Kidney (tissue), 22 donors: ENCODE measurements at places on chromosomes 2 and 18.
A peak's percentile ranks its signal among the peaks of the same experiment; 100 is the strongest.

DNA sequence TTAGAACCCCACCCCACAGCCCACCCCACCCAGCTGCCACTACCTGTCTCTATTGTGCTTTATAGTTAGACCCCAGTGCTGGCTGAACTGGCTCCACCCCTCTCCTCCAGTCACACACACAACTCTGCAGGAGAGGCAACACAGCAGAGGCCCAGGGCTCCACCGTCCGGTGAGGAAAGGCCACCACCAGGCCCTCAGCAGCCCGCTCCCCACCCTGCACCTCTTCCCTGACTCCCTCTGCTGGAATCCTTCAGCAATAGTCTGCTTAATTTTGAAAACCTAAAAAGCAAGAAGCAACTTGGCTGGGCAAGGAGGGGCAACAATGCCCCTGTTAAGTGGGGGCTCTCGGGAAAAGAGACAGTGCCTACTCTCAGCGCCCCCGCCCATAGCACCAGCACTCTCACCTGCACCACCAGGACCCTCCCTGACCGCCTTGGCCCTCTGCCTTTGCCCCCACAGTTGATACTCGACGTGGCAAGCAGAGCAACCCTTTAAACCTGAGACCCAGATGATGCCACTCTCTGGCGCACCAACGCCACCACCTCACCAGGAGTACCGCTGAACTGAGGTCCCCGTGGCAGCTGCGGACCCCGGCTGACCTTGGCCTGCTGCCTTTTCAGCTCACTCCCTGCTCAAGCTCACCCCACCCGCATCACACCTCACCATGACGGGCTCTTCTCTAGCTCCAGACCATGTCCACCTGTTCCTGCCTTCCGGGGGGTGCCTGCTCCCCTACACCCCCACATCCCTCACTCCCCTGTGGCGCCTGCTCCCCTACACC is 45.7 kb downstream of the NDUFA10 start:
- no peak for DNase-seq

- peak; percentile 29 for DNase-seq
Observed at GRCh38 chr18:12376034-12376753, 833 bp downstream of the AFG3L2 start.

- peak; percentile 42 for DNase-seq
Observed at GRCh38 chr18:9673296-9674251, 34.5 kb upstream of the RAB31 start.

DNA sequence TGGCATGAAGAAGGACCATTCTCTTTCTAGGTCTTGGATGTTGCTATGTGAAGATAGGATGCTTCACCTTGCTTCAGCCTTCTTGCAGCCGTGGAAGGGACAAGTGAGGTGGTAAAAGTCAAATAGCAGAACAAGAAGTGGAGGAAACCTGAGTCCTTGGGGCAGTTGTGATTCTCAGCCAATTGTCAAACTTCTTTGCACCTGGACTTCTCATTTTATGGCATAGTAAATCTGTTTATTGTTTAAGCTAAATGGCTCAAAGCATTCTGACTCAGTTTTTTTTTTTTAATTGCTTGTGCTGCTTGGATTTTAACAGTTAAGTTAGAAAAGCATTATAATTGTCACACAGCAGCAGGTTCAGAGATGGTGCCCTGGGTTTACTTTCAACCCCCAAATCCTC is 33.0 kb upstream of the ST6GAL2 start:
- no peak for DNase-seq

DNA sequence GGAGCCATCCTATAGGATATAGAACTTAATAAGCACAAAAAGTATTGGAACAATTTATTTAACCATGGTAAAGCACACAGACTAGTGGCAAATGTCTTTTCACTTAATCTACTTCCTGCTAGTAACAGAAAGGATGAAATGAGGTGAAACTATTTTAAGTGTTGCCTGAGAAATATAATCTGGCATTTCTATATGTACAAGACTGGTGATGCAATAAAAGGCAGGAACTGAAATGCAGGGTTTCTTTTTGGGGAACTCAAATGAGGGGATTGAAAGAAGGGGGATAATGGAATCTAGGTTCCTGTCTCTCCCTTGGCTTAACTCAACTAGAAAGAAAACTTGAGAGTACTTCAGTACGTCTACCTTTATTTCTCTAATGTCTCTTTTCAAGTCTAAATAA is 122.3 kb downstream of the MEMO1 start:
- no peak for DNase-seq

DNA sequence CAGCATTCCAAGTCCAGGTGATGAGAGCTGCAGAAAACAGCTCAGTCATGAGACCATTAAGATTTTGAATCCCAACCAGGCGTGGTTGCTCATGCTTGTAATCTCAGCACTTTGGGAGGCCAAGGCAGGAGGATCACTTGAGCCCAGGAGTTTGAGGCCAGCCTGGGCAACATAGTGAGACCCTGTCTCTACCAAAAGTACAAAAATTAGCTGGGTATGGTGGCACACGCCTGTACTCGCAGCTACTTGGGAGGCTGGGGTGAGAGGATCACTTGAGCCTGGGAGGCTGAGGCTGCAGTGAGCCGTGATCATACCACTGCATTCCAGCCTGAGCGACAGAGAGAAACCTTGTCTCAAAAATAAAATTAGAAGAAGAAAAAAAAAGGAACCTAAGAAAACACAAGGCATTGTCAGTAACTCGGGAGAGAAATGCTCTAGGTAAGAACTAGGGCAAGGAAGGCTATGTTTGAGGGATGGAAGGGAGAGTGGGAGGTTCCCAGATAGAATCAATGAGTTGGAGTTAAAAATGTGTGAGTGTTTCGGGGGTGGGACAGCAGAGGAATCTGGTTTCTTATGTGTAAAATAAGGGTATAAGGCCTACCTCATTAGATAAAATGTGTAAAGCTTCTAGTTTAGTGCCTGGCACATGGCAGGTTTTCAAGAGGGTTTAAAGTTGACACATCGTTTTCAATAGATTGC is 23.3 kb upstream of the MTA3 start:
- DNase-seq: no peak

DNA sequence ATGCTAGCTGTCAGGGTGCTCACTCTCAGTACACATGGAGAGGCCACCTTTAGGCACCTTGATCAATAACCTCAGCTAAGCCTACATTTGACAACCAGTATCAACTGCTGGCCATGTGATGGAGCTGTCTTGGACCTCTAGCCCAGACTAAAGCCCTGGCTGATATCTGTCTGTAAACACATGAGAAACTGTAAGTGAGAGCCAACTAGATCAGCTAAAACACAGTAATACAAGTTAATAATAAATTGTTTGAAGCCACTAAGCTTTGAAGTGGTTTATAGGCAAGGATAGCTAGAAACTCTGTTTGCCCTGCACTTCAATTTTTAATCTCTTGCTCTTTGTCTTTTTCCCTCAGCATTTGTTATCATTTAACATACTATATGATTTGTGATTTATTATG is 407.1 kb downstream of the SPAG16 start:
- no peak for DNase-seq

DNA sequence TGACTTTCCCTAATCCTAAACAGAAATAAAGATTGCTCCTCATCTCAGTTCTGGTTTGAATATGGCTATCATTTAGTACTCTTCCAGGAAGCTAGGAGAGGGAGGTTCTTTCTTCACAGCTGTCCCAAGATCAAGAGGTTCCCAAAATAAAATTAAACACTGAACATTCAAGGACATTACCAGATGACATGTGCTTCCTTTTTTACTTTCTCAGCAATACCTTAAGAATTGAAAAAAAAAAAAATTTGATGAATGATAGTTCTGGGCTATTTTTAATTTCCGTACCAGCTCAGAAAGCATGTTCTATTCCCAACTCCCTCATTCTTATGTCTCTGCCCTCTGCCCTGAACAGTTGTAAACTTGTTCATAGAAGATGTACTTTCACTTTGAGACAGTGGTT is 61.7 kb upstream of the MYL1 start:
- no peak for DNase-seq

- DNase-seq: no peak
Observed at GRCh38 chr2:98027538-98027937, 31.8 kb upstream of the TMEM131 start.

- DNase-seq: no peak
Observed at GRCh38 chr2:96971926-96972444, 14.4 kb downstream of the FAM178B start.

GRCh38 chr2:17052001-17052400 is 386.4 kb upstream of the CYRIA start:
- no peak for DNase-seq

DNA sequence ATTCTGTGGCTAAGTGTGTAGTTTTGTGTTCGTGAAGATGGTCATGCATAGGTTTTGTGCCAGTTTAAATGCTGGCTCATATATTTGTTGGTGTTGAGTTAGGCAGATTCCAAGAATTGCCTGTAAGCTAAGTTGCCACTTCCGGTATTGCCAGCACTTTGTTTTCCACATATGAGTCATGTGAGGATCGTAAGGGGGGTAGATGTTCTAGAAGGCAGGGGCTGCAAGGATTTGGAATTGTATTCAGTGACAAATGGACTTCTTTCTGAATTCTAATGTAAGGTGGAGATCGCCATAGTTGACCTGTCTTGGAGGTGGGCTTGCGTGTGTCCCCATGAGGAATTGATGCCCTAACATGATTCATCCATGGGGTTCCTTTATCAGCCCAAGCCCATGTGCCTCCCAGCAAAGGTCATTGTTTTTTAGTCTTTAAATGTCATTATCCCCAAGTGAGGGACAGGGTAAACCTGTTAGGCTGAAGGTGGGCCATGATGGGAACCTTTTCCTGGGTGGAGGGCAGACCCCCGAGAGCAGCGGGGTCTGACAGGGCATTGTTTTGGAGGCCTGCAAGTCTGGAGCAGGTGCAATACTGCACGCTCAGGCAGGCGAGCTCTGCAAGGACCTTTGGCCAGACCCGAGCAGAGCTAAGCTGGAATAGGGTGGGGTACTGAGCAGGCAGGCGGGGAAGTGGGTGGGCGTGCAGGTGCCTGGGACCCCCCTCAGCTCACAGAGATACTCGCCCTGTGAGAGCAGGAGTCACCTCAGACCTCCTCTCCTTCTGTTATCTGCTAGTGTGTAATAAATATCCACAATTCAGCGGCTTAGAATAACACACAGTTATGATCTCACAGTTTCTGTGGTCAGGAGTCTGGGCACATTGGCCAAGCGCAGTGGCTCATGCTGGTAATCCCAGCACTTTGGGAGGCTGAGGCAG is 77.4 kb downstream of the LRRFIP1 start:
- DNase-seq: peak; percentile 44

DNA sequence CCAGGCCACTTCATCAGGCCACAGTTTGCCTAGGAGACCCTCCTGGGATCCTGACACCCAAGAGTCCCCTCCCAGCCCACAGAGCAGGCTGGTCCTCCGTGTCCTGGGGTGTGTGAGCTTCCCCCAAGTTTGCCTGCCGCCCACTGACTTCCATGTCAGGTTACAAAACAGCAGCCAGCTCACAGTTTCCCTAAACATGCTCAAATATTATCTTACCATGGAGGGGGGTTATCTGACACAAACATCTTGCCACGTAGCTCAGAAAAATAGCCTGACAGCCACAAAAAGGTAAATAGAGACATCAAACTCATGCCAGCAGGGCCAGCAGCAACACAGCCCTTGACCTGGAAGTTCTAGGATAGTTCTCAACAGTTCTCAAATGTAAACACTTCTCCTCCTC is 346.5 kb downstream of the TNS1 start:
- no peak for DNase-seq

DNA sequence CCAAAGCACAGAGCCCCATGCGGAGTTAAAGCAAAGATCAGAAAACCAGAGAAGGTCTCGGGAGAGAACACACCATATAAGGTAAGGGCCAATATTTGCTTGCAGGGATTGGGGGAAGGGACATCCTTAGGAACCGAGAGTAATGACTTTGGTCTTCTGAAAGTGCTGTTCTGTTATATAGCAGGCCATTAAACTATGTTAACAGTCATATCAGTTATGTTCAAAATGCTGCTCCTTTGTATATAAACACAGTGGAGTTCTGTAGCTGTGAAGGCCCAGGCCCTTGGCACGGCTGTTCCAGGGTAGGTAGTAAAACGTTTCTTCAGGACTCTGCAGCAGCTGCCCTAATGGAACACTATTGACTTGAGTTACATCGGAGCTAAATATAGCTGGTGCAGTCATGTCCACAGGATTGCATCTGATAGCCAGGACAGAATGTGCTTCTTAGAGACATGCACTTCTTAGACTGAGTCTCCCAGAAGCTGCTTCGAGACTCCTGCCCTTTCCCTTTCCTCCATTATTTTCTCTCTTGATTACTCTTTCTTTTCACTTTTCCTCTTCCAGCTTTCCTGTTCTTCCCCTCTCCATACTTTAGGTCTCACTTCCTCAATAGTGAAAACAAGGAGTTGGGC is 122.4 kb downstream of the SETBP1 start:
- peak; percentile 71 for DNase-seq

DNA sequence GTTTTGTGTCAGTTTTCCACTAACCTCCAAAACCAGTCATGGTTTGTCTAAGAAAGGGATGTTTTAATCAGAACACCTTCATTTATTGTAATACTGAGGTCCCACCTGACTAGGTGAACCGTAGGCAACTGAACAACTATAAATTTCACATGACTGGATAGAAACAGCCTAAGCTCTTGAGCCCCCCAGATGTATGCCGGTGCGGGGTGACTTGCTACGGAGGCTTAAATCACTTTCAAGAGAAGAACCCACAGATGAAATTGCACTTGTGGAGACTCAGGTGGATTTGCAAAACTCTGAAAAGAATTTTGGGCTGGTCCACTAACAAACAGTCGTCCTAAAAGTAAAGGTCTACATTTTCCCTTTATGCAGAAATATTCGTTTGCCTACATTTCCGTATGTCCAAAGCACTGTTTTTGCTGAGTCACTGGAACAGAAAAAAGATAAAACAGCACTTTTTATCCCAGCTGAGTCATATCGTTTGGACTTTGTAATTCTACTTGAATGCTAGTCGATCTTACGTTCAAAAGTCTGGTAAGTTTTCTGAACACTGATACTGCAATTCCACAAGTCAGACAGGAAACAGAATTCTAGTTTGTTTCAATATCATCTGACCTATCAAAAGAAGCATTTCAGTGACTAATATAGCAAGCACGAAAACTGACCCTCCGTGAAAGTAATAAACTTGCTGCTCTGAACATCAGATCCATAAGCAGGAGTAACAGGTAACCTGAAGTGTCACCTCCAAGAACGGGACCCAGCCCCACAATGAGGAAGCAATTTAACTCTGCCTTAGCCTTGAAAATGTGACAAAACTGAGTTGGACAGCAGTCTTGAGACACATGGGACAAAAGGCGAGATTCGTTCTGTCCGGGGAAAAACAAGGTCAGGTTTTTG is 18.1 kb downstream of the ZNF516 start:
- peak; percentile 33 for DNase-seq

DNA sequence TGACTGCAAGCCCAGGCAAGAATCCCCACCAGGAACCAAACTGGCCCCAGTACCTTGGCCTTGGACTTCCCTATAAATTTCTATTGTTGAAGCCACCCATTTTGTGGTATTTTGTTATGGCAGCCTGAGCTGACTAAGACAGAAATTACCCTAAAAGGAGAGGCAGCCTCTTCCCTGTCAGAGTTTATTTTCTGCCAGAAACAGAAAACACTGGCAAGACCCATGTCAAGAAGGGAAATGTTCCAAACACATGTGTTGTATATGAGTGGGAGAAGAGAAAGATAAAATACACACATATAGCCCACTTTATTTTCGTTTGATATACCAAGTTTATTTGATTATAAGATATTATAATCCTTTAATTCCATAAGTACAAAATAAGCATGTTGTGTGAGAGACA is 225.1 kb upstream of the FSHR start:
- DNase-seq: no peak
